ENCODE measurements at places on chromosomes 6 and 20. TPM values are rescaled to one million over a fixed set of nuclear protein-coding genes. Genes with fewer than 3 reads are reported as not detected.

DNA sequence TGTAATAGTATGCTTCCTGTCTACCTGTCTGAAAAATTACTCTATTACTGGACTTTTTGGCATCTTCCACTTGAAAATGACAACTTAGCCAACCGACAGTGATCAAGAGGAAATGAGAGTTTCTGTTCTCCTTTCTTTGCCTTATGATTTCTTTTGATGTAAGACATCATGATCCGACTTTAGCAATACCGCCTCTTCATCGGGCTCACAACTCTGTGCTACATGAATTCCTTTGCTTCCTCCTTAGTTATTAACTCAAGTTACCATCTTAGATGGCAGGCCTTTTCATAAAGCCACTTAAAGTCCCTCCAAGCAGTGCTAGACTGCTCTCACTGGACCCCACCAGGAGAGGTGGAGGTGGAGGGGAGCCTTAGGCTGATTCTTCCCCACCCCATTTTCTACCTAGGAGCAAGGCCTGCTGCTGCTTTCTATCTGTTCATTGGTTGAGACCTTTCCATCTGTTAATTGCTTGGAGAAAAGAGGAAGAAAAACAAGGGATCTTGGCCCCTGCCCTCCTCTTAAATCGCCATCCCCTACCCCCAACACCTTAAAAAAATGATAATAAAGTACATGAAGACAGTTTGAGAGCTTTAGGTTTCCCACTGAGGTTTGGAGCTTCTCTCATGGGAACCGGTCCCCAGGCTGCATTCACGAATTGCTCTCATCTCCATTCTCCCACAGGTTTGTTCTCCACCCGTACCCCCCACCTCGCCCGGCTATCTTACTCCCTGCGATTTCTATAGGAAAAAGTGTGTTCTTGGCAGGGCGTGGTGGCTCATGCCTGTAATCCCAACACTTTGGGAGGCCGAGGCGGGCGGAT is 21.6 kb upstream of the MCM3 start:
- DNase-seq: no peak
- no peak overlapping the region for H3K4me3 ChIP-seq
- H3K4me1 ChIP-seq: peaks cover 35% of the 10 kb centered on the region
- H3K27ac ChIP-seq: peak overlapping the region; percentile 40
- H3K36me3 ChIP-seq: no peaks in the 10 kb centered on the region
- peaks cover 7% of the 10 kb centered on the region for H3K27me3 ChIP-seq

GRCh38 chr6:20279608-20280287 is 67.5 kb upstream of the MBOAT1 start:
- DNase-seq: no peak
- H3K27me3 ChIP-seq: peaks cover 83% of the 10 kb centered on the region

DNA sequence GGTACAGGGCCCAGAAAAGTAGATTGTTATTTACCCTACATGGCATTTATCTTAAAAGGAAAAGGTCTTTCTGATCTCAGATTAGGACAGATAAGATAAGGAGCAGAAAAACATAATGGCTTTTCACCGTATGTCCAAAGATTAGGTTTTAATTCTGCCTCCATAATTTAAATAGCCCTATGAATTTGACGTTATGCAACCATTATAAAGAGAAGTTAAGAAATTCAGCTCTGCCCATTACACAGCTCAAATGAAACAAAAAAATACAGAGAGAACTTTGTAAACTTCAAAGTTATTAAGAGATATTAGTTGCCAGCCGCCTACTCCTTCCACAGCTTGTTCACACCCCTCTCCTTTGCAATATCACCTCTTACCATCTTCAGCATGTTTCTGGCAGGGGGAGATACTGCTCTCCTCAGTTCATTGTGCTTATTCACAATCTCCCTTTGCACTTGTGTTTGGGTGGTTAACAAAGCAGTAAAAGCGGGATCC is 8.1 kb downstream of the CRISP3 start:
- H3K27ac ChIP-seq: no peak overlapping the region
- peaks cover 8% of the 10 kb centered on the region for H3K4me1 ChIP-seq

DNA sequence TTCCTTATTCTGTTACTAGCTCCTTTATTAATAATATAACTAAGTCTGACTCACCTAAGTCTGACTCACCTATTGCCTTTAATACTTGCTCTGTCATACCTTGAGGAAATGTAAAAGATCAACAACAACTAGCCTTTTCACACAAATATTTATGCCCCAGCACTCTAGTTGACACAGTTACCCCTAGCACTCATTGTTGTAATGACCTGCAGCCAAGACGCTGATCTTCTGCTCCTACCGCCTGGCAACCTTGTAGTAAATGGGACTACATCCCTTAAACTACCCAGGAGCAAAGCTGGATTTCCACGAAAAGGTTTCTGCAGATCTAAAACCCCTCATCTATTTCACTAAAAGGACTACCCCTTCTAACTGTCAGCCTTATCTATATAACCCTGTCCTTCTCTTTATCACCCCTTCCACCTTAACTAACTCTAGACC is 90.0 kb downstream of the PLG start:
- no peak overlapping the region for H3K27ac ChIP-seq
- H3K36me3 ChIP-seq: no peaks in the 10 kb centered on the region
- peaks cover 1% of the 10 kb centered on the region for H3K4me1 ChIP-seq
- no peak for DNase-seq
- no peaks in the 10 kb centered on the region for H3K27me3 ChIP-seq
- H3K4me3 ChIP-seq: no peak overlapping the region

DNA sequence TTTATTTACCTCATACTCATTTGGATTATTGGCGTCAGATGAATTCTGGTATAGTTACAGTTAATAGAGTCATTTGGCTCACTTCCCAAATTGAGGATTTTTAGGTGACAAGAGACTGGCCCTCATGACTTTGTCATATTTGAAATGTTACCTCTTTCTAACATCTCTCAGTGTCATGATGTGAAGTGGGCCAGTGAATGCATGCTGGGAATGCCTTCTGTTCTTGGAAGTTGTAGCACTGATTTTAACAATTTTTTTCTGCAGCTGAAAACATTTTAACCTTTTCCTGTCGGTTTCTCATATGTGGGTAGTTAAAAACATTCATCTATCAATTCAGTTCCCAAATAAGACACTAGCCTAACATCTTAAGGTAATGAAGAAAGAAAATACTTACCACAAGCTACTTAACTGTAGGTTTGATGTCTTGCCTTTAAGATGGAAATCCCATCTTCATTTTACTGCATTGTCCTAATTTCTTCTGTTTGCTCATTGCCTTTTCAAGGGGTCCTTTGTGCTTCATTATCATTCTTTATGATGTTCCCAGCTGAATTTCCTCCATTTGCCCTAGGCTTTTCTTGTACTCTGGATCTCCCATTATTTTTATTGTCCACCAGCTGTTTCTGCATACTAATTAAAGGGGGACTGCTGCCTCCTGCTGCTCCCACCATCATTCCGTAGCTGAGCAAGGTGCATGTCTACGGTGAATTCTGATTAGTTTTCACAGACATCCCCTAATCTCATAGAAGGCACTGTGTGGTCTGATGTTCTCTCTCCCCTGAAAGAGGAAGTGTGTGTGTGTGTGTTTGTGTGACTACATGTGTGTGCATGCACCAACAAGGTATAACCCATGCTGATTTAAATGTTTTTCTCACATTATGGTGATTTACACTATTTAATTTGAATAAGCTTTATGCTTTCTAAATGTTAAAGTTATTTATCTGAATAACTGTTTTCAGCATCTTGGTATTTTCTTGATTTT is 109.5 kb downstream of the B3GAT2 start:
- no peaks in the 10 kb centered on the region for H3K36me3 ChIP-seq
- no peaks in the 10 kb centered on the region for H3K27me3 ChIP-seq
- H3K27ac ChIP-seq: no peak overlapping the region
- no peak for DNase-seq

- H3K36me3 ChIP-seq: no peaks in the 10 kb centered on the region
These were observed 44.9 kb upstream of the RNF24 start for GRCh38 chr20:4060064-4060795.

GRCh38 chr6:88725111-88725975 is 238.1 kb downstream of the RNGTT start:
- peaks cover 2% of the 10 kb centered on the region for H3K36me3 ChIP-seq
- DNase-seq: peak; percentile 12
- H3K4me3 ChIP-seq: no peak overlapping the region
- H3K27ac ChIP-seq: no peak overlapping the region
- peaks cover 6% of the 10 kb centered on the region for H3K4me1 ChIP-seq

BLCAP gene
- 46.4 TPM for total RNA-seq

TOX2 gene
- 2.5 TPM for total RNA-seq

COL10A1 gene
- total RNA-seq: not detected

Data from progenitor cell of endocrine pancreas (in vitro differentiated cells).